ENCODE measurements at places on chromosomes 6 and 20.

GRCh38 chr6:40631744-40632143 is 44.6 kb upstream of the LRFN2 start:
- no peak for DNase-seq

DNA sequence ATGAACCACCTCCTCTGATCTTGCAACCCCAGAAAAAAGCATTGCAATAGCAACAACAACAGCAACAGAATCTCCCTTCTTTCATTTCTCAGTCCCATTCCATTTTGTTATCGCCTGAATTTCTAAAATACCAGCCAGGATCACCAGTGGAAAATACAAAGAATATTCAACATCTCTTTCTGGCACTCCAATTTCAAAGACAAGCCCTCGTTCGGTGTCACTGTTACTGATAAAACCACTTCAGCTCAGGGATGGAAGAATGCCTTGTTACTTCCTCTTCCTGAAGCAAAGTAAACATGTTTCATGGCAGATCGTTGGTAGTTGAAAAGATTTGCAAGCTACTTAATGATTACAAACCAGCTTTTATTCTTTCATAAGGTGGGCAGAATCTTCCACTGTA is 94.0 kb upstream of the SPTLC3 start:
- no peak for DNase-seq

GRCh38 chr6:43457643-43458042 is 2.3 kb upstream of the DLK2 start:
- DNase-seq = no peak

- DNase-seq = no peak
Observed at GRCh38 chr20:32400476-32400875, 42.3 kb downstream of the ASXL1 start.

GRCh38 chr20:49187330-49187850 is 744 bp downstream of the STAU1 start:
- no peak for DNase-seq

DNA sequence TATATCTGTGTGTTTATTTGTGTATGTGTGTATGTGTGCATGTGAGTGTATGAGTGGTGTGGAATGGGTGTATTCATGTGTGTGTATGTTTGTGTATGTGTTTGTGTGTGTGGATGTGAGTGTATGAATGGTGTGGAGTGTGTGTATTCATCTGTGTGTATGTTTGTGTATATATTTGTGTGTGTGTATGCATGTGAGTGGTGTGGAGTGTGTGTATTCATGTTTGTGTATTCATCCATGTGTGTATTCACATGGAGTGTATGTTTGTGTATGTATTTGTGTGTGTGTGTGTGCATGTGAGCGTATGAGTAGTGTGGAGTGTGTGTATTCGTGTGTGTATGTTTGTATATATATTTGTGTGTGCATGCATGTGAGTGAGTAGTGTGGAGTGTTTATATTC is 66.6 kb downstream of the PPP1R14C start:
- DNase-seq = no peak

DNA sequence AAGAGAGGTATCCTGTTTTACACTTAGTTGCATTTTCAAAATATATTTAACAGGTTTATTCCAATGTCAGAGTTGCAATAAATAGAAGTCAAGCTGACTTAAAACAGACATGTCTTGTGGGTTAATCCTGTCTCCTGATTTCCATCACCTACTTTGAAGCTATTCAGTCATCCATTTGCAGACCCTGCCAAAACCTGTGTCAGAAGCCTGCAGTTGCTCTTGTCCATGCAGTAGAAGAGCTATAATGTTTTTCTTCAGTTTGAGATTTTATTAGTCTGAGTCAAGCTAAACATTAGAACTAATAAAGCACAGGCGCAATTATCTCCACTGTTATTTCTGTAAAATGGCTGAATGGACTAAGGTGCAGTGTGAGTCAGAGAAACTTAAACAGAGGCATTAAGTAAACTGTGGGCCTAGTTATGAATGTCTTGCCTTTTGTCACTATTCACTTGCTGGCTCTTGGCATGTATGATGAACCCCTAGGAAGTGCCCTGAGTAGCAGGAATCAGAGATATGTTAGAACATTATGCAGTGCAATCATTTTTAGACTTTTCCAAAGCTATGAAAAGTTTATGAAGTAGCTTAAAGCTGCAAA is 11.0 kb upstream of the HDGFL1 start:
- no peak for DNase-seq

DNA sequence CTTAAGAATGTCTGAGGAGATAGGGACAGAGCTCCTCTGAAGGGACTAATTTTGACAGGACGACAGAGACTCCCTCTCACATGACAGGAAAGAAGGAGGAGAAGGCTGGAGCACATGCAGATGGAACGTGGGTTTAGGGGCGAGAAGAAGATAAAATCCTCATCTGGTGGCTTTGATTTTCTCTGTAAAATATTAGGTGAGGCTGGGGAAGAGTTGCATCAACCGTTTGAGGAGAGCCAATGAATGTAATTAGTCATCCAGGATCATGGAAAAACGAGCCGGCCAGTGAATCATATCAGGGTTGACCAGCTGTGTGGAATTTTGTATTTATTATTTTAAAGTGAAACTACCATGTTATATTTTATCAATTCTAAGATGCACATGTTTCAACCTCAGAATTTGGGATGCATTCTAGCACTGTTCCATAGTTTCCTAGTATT is 46.9 kb upstream of the ADGRF4 start:
- no peak for DNase-seq

GRCh38 chr20:13221313-13221672 is 219 bp downstream of the ISM1 start:
- DNase-seq = no peak

Measured in cortex of kidney (tissue), 1 donor.